ENCODE measurements at places on chromosomes 1 and 21. TPM values are rescaled to one million over a fixed set of nuclear protein-coding genes. Genes with fewer than 3 reads are reported as not detected.

DNA sequence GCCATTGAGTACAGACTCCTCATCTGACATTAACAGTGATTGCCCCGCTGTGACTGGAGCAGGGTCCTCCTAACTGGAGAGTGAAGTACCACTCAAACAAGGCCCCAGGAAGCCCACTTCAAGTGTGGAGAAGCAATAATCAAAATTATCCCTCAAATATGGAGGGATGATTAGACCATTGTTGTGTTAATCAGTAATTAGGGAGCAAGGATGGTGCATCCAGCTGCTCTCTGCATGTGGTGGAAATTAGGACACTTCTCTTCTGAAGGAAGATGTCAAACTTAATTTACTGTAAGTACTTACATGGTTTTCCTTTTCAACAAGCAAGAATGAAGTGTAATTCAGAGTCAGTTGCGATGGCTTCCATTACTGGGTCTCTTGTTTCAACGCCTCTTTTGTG lies 3.4 kb upstream of the ZP4 start:
- no peak for DNase-seq

DNA sequence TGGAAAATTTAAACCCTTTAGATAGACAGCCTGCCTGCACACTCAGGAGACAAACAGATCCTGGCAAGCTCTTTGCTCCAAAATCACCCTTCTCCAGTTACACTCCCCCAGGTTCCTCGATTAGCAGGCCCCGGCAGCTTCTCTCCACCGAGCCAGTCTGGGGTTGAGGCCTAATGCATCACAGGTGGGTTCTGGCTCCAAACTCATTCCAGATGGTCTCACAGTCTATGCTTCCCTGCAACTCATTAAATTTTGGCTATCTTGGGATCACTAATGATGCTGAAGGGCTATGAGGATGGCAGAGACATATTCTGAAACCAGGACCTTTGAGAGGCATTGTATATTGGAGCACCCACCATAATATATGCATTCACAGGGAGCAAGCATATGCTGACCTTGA lies 559.8 kb upstream of the USP24 start:
- no peak for DNase-seq

GRCh38 chr1:202250982-202251381 lies 57.4 kb downstream of the LGR6 start:
- DNase-seq, result no peak

GRCh38 chr1:247077876-247078257 lies 744 bp downstream of the ZNF670 start:
- peak; percentile 14 for DNase-seq

- DNase-seq, result no peak
These were observed 3.9 kb upstream of the FNDC10 start for GRCh38 chr1:1603671-1604373.

DNA sequence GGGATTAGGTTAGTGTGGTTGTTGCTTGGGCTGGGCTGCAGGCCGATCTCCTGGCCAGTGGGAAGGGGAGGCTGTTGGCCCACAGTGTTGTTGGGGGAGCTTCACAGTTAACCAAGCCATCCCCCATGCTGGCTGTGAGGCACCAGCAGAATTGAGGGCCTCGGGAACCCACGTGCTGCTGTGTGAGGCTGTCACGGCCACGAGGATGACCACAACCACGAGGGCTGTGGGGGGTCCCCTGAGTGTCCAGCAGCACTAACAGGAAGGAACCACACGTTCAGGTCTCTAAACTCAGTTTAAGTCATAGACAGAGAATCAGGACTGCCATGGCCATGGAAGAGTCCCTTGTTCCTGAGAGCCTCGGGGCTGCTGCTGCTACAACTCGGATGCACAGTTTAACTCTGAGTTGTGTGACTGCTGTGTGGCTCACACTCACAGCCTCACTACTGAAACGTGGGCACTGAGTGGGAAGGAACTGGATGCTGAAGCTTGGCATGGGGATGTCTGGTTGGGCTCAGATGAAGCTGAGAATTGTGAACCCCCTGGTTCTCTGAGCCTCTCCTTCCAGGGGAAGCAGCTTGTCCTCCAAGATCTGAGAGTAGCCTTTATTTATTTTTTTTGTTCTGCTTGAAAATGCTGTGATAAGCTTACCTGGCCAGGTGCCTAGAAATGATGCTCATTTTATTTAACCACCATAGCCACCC lies 4.8 kb upstream of the MMEL1 start:
- no peak for DNase-seq

- DNase-seq, result no peak
These were observed 430.5 kb downstream of the HLX start for GRCh38 chr1:221309723-221310122.

DNA sequence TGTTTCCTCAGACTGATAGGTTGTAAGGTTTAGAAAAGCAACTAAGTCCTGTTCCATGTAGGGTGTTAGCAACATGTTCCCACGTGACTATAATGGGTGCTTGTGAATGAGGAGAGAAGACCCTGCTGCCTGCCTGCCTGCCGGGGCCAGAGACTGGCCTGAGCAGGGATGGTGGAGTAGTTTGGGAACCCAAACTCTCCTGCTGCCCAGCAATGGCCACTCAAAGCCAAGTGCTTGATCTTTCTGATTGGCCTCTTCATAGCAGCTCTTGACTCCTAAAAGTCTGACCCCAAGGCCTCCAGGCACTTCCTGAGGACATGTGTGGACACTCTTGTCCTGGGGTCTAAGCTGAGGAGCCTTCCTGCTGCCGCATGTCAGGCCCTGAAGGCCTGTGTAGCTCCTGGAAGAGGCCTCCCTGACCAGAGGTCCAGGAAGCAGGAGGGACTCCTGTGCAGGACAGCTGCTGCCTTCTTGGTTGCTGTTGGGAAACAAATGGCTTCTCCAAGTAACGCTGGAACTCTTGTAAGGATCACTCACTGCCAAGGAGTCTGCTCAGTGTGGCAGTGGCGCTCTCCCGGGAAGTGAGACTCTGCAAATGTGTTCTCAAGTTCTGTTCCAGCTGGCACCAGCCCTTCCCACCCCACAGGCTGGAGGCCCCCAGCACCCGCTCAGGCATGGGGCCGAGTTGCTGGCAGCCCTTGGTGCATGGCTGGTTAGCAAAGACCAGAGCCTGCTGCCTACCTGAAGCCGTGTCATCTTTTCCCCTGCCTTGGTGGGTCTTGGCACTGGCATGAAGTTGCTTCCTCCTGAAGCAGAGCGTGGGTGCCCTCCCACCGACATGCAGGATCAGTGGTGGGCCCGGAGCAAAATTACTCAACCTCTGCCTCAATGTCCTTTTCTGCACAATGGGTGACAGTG lies 35.5 kb downstream of the MAN1C1 start:
- no peak for DNase-seq

DNA sequence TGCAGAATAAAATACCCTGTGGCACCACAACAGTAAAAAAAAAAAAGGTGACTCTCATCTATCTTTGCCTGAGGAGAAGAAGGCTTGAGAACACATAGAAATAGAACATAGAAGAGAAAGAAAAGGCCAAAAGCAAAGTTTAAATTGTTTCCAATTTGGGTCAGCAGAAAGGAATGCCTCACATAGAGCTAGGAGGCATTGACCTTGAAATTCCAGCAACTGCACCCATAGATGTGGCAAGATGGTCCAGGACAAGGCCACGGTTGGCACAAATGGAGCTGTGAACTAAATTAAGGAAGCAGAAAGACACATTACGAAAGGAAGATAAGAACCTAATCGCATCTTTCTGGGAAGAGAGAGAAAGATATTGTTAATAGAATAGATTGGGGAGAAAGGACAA lies 588.3 kb downstream of the LMO4 start:
- no peak for DNase-seq

GRCh38 chr1:47521034-47521881 lies 83.4 kb downstream of the FOXD2 start:
- DNase-seq, result no peak

DNA sequence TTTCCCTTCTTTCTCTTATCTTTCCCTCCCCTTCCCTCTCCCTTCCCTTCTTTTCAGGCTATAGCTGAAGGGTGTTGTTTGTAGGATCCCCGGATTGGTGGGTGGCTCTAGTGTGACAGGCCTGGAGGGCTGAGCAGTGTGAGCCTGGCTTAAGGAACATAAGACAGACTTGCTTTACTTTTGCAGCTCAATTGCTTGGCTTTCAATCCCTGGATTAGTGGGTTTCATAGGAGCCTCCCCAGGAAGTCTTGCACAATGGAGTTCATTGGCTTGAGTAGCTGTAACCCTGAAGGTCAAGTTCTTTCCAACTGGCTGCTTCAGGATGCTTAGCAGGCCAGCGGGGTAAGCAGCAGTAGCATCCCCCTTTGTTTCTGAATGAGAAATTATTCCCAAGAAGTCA lies 126.7 kb downstream of the CAMTA1 start:
- no peak for DNase-seq

GRCh38 chr1:234988155-234988517 lies 140.5 kb downstream of the TOMM20 start:
- no peak for DNase-seq

DNA sequence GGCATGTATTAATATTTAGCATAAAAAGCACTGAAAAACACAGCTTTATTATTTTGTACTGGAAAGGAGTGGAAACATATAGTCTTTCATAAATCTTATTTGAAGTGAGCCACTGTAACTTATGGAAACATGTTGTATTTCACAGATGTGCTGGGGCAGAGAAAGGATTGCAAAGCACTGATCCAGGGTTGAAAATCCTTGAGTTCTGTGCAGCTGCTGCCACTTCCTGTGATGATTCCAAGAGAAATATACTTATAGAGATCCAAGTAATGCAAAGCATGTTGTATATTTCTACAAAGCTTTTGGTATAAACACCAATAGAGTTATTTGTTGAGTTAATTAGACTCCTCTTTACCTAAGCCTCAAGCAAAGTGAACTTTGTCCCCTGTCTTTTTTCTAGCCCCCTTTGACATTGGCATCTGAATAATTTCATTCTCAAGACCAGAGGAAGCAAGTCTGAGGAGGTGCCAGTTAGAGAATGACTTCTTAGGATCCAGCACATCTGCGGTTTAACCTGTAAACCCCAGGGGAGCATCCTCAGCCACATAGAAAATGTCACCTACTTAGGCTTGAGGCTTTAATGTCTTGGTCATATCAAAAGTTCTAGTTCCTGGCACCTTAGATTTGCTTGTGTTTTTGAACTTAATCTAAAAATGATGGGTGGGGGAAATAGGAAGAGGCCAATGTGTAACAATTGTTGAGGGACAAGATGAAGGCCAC lies 173.3 kb downstream of the FASLG start:
- peak; percentile 42 for DNase-seq

GRCh38 chr1:223403184-223403815 lies 10.1 kb downstream of the CCDC185 start:
- DNase-seq, result no peak

DNA sequence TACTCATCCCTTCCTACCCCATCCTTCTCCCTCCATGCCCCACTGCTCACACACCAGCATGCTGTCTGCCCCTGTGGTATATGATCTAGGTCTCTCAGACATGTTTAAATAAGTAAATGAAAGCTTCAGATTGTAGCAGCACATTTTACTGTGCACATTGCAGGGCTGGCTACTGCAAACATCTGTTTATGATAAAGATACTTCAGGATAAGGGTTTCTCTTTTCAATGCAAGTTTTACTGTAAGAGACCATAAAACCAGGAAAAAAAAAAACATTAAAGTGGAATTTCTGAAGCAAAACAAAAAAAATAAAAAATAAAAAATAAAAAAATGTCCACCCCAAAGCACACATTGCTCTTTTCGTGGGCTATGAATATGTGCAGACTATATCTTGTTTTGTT lies 184.4 kb downstream of the USH2A start:
- DNase-seq, result no peak

- DNase-seq, result peak; percentile 2
These were observed 29.6 kb upstream of the BTG2 start for GRCh38 chr1:203275656-203276272.

- peak; percentile 28 for DNase-seq
These were observed 769 bp downstream of the NTPCR start for GRCh38 chr1:232951180-232951579.

- DNase-seq, result no peak
These were observed 48.8 kb downstream of the SLC9C2 start for GRCh38 chr1:173554089-173554488.

DNA sequence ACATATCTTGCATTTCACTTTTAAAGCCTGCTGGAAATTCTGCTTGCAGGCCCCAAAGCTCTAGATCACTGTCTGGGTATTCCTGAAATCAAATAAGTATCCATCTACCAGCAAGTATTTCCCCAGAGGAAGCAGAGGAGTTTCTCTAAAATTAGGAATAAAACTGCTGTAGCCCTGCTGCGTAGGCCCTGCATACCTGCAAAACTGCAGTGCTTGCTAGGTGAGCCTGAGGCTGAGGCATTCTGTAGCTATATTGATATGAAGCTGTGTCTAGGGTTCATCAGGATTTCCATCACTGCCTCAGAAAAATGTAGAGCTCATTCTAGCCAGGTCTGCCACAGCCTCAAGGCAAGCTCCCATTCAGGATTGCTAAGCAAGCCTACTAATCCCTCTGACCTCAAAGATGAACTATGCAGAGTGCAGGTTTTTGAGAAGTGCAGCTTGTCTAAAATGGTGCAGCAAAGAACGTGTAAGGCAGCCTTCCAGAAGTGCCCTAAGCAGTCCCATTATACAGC lies 28.7 kb downstream of the NPHS2 start:
- DNase-seq, result no peak

GRCh38 chr1:51901151-51901550 lies 22.6 kb upstream of the NRDC start:
- no peak for DNase-seq

GRCh38 chr1:232110281-232111090 lies 483.9 kb downstream of the DISC1 start:
- no peak for DNase-seq

GRCh38 chr1:40794974-40795715 lies 11.6 kb downstream of the KCNQ4 start:
- DNase-seq, result peak; percentile 33

DNA sequence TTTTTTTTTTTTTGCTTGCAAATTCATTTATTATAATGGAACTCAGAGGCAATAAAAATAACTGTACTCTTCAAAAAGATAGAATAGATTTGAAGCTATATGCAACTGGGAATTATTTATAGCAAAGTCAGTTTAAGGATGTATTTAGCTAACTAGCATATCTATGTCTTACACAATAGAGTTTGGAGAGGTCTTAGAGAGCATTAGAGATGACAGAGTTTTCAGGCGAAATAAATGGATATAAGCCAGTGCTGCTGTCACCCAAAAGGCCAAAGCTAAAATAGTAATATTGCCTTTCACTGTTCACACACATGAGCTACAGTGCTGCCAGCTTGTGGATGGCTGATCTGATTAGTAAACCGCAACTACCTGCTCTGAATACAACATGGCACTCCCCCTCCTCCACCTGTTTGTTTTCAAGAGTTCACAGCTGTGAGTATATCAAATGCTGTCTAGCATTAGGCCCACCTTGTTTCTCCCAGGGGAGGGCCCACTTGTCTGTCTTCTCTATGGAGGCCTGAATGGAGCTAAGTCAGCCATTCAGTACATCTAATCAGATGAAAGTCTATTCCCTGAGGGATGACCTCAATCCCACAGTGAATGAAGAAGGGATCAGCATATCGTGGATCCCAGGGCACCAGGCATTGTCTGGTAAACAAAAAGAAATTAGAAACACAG lies 25.2 kb upstream of the SSX2IP start:
- DNase-seq, result no peak

Gene ICOSLG
- total RNA-seq, result 8.6 TPM

Gene ATP1A2
- not detected for total RNA-seq

Gene VHLL
- total RNA-seq, result not detected

Gene RHOU
- not detected for total RNA-seq

Gene SLC1A7
- not detected for total RNA-seq

Gene RORC
- not detected for total RNA-seq

Gene PLPPR4
- not detected for total RNA-seq

Gene CDA
- not detected for total RNA-seq

All from OCI-LY7 (cell line).